ENCODE measurements at places on chromosomes 12 and 14. TPM values are rescaled to one million over a fixed set of nuclear protein-coding genes. Genes with fewer than 3 reads are reported as not detected.
A peak's percentile ranks its signal among the peaks of the same experiment; 100 is the strongest.

The KRT86 gene
- 0.31 TPM for total RNA-seq

The YY1 gene
- 32.3 TPM for total RNA-seq

The VDR gene
- total RNA-seq: 5.6 TPM

DNA sequence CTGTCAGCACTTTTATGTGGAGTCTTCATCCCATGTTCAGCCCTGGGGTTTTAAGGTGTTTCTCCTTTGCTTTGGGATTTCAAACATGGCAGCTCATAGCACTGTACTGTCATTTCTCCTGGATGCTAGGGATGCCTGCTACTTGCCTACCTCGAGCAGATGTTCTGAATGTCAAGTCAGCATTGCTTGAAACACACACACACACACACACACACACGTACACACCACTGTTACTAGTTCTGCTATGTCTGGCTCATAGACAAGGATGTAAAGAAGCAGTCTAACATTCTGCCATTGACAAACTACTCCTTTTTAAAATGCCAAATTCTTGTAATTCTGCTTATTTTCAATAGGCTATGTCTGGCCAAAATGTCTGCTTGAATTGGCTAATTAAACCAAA lies 72.7 kb downstream of the SAMD4A start:
- no peak for DNase-seq

DNA sequence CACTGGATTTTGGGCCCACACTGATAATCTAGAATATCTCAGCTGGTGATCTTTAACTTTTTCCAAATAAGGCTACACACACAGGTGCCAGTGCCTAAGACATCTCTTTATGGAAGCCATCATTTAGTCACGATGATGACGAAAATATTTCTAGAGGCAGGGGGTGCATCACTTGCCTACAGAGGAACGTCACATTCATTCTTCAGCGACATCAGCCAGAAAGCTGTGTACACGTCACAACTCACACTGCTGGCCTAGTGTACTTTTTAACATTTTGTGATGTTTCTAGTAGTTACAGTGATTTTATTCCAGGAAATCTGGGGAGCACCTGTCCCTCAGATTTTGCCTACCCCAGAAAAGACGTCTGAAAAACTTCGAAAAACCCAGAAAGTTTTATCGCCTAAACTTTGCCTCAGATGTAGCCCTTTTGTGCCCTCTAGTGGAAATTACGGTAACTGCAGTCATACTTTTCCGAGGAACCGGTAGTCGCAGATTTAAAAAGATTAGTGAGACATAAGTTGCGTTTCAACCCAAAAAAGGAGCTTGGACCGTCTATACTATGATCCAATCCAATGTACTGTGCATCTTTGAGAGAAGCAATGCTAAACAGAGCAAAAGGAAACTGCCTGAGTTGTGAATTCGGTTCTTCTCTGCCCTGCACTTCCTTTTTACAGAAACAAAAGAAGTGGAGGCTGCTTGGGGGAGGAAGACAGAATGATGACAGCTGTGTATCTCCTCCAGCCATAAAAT lies 64.3 kb upstream of the STON2 start:
- DNase-seq: peak; percentile 24

- no peak for DNase-seq
These were observed 30.6 kb downstream of the USP15 start for GRCh38 chr12:62290846-62291245.

The KRT77 gene
- not detected for total RNA-seq

GRCh38 chr14:103372552-103373304 lies 12.5 kb upstream of the MARK3 start:
- DNase-seq: peak; percentile 65

DNA sequence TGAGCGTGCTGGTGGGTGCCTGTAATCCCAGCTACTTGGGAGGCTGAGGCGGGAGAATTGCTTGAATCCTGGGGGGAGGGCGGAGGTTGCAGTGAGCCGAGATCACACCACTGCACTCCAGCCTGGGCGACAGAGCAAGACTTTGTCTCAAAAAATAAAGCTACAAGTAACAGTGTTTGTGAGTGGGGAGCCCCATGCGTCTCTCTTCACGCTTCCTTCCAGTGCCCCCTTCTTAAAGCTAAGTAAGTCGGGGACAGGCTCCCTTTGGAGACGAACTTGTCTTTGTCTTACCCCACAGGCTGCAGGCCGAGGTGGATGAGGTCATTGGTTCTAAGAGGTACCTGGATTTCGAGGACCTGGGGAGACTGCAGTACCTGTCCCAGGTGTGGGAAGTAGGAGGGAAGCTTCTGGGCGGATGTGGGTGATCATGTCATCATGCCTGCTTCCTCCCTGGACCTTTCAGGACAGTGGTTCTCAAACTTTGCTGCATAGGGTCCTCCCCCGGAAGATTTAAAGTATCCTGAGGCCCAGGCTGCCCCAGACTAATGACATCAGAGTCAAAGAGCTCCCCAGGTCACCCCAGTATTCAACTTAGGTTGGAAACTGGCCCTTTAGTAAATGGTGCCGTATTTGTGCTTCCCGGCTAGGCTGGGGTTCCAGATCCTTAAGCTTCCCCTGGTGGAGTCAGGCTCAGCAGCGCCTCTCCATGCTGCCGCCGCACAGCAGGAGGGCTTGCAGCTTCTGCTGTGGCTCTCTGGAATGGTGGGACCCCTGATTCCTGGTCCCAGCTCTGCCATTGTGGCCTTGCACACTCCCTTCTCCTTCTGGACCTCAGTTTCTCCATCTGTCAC lies 37.1 kb downstream of the CYP46A1 start:
- DNase-seq: no peak

GRCh38 chr14:60349663-60350365 lies 100.8 kb downstream of the PPM1A start:
- DNase-seq: peak; percentile 34

The ARHGEF40 gene
- total RNA-seq: 11.2 TPM

DNA sequence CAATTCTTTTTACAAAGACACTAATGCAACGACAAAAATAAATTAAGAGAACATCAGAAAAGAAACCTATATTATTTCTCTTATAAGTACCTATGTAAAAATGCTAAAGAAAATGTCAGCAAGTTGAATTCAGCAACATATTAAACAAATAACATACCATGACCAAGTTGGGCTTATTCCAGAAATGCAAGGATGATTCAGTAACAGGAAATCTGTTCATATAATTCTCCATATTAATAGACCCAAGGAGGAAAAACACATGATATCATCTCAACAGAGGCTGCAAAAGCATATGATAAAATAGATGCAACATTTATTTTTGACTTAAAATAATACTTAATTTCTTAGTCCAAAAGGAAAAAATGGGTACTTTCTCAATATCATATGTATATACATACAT lies 25.1 kb upstream of the GPHB5 start:
- no peak for DNase-seq

The NGB gene
- not detected for total RNA-seq

DNA sequence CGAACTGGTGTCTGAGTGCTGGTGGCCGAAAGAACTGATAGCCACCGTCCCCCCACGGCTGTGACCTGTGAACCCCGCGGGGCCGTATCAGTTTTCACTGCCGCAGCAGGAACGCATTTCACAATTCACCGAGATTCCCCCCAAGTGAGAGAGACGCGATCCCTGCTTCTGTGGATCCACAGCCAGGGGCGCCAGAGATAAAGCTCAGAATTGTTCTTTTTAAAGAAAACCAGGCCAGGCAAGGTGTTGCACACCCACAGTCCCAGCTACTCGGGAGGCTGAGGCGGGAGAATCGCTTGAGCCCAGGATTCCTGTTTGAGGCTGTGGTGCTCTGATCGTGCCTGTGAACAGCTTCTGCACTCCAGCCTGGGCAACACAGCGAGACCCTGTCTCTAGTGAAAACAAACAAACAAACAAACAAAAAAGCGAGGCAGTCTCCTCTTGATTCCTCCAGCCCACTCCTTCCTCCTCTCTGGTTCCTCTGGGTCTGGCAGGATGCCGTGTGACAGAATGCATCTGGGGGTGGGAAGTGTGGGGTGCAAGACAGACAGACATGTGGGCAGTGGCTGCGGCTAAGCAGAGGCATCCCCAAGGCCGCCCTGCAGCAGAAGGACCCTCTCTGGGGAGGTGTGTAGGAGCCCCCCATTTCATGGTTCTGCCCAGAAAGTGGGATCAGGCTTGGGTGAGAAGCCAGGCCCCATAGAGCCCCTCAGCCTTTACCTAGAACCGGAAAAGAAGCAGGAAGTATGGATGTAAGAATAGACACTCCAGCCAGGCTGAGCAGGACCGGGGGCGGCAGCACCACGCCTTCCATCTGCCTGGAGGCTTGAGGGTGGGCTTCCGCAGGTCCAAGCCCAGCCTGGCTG lies 39.2 kb upstream of the PPP1R13B start:
- DNase-seq: no peak

GRCh38 chr14:49992901-49993339 lies 100.0 kb downstream of the ARF6 start:
- no peak for DNase-seq

DNA sequence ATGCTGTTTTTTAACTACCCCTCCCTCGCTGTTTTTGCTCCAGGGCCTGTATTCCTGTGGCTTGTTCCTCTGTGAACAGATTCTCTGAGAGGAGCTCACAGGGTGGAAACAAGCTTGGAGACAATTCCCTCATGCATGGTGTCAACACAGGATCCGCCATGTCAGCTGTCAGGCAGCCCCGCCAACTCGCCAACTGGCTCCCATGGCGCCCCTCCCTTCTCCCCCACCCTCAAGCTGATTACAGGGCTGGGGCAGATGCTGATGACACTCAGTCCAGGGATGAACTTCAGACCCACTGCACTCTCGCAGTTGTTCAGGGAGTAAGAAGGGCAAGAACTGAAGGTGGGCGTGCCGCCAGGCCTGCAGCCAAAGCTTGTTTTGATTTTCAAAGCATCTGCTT lies 229.9 kb downstream of the NTF3 start:
- no peak for DNase-seq

DNA sequence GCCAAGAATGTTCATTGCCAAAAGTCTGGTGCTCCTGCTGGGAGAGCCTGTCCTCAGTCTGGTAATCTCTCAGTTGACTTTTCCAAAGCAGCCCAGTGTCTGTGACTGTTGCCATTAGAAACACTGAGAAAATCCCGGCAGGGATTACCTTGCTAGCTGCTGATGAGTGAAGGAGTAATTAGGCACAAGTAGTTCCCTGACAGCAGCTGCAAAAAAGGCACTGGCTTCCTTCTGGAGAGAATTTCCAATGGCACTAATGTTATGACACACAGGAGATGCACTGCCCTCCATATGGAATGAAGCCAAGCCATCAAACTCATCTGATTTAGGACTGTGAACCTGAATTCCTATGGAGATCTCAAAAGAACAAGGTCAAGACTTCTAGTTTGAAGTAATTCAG lies 1321.2 kb upstream of the SEL1L start:
- no peak for DNase-seq

DNA sequence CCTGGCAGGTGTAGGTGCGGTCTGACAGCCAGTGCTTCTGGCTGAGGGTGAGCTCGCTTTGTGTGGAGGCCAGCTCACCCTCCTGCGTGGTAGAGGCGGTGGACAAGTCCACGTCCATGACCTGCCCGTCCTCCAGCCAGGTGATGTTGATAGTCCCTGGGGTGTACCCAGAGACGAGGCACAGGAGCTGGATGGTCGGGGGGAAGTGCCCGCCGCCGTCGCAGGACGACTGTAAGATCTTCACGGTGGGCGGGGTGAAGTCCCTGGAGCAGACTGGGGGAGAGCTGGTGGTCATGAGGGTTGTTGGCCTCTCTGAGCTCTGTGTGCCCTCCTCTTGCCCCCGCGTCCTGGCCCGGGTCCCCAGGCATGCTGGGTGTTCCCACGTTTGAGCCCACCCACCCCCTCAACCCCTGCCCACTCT lies 74.6 kb downstream of the TMEM121 start:
- no peak for DNase-seq

DNA sequence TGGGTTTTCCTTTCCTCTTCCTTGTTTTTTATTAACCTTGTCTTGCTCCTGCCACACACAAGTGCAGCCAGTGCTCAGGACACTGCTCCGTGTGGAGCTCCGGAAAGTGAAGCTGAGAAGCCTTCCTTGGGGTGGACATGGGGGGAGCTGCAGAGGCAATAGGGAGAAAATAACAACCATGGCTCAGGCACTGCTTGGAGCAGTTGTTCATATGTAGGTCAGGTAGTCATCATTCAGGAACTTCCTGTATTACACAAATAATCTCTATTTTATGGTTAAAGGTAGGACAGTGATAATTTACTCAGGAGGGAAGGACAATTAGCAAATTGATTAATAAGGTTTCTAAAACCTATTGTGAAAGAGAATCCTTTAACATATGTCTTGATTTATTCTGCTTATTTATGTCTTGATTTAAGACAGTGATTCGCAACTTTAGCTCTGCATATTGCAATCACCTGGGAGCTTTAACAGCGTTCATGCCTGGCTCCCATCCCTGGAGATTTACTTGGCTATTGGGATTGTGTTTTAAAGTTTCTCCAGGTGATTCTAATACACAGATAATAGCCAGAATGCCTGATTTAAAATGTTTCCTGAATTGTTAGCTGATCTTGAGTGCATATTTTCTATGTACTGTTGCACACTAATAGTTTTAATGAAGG lies 92.1 kb downstream of the ETV6 start:
- no peak for DNase-seq

DNA sequence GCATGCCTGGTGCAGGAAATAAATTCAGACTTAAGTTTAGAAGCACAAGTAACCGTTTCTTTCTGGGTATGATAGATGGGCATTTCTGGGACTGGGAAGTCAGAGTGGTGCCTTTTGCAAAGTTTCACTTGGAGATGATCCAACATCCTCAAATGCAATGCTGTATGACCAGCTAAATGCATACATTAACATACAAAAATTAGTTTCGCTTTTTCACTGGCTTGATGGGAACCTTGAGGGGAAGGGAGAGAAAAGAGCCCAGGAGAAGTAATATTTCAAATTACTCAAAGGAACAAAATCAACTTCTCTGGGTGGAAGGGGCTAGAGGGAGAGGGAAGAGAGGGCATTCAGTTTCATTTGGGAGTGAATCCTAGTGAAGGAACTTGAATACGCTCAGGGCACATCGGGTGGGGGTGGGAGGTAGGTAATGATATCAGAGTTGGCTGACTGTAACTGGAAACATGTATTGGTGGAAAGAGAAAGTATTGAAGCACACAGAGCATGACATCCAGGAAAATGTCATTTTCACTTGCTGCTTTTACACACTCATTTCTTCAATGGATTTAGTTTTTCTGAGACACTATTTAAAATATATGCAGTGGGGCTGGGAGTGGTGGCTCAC lies 175.5 kb downstream of the PTPRO start:
- no peak for DNase-seq

DNA sequence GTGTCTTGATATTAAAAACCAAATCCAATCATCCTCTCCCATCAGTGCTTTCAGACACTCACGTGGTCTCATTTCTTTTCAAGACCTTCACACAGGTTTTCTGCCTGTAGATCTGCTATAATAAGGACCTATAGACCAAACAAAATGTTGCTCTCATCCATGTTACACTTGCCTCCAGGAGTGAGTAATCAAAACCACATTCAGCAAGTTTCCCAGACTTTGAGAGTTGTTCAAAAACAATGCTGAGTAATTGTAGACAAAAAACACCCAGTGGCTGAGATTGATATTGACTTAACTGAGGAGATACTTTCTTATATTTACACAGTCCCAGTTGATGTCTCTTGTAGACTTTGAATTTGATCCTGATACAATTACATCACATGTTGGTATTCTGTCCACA lies 383.1 kb downstream of the TMEM132D start:
- DNase-seq: peak; percentile 17

DNA sequence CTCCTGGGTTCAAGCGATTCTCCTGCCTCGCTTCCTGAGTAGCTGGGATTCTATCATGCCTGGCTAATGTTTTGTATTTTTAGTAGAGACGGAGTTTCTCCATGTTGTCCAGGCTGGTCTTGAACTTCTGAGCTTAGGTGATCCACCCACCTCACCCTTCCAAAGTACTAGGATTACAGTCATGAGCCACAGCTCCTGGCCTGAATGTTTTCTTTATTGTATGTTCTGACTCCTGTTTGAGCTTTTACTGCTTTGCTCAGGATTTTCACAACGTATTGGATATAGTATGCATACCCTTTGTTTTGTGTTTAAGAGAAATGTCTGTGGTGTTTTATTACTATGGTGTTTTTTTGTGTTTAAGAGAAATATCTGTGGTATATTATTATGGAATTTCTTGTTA lies 37.2 kb downstream of the ATF7IP start:
- DNase-seq: no peak
